ENCODE measurements at places on chromosomes 11 and 22.

- DNase-seq, result peak; percentile 51
These were observed 747 bp downstream of the NXF1 start for GRCh38 chr11:62804310-62805075.

DNA sequence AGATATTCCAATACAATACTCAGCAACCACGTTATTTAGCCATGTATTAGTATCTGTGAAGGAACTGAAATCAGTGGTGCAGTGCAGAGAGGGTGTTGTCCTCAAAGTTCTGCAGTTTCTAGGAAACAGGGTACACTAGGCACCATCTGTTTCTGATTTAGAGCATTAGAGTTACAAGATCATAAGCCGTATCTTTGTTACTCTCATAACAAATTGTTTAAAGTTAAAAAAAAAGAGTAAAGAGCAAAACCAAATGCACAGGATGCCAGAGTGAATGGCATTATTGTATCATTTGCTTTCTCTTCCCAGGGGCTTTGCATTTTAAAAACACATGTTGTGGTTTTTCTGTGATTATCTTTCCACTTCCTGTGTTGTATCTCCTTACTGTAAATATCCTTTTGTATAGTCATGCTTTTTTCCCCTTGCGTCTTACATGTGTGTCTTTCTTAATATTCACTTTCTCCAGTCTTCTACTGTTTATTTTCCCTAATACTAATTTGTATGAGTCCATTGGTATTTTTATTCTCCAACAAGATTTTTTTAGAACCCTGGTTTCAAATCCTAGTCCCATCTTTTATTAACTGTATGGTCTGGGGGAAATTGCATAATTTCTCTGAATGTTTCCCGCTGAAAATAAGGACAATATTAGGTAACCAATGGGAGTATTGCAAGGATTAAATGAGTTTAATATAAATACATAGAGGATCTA, 15.2 kb upstream of the NUP160 start:
- DNase-seq, result peak; percentile 78

DNA sequence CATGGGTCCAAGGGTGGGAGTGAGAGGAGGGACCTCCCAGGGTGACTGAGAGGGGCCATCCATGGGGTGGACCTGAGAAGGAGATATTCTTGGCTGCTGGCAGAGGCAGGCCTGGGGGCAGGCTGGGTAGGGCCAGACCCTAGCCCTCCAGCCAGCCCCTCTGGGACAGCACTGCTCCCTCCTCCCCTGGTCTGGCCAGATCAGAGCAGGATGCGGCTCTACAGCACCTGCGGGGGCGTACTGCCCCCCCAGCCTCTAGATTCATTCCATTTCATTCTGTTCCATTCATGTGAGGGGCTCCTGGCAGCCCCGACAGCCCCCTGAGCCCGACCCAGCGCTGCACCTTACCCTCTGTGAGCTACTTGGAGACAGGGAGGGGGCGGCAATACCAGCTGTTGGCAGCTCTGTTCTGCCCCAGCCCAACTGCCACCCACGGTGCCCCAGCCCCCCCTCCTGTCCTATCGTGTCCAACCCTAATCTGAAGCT, 34.3 kb upstream of the MYRF start:
- no peak for DNase-seq

DNA sequence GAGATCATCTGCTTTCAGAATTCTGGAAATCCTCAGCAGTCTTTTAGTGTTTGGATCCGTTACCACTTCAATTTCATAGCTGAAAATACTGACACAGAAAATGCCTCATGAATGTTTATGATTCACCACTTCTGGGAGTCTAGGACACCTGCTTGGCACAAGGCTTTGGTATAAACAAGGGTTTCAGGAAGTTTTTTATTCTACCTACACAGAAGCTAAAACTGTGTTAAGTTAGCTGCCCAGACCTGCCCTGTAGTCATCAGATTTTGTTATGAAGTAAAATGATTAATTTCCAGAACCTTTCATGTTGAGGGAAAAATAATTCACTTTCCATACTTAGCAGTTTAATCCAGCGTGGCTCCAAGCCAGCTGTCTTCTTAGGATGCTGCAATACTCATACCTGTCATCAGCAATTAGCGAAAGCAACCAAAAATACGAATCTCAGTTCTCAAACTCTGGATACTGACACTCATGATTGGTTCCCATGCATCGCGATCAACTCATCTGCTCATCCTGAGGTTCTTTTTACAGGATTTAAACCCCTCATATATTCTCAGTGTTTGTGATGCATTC, 458.5 kb upstream of the CCDC90B start:
- DNase-seq, result no peak

DNA sequence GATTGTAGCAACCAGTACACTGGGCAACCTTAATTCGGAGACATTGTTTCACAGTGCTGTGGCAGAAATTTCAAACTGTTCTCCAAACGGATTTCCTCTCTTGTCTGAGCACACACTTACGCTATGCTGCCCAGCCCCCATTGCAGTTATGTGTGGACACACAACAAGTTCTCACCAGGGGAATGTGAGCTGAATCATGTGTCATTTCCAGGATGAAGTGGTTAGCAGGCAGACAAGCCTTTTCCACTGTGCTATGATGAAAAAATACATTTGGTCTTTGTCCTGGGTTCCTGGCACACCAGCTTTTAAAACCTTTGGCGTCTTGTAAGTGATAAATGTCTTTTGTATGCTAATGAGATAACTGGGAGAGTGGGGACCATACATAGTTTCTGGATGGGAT, 46.9 kb upstream of the SYT9 start:
- peak; percentile 56 for DNase-seq

- no peak for DNase-seq
These were observed 19.8 kb upstream of the EHF start for GRCh38 chr11:34601085-34601444.

- peak; percentile 20 for DNase-seq
These were observed 700 bp downstream of the TTC17 start for GRCh38 chr11:43359422-43359818.

- no peak for DNase-seq
These were observed 63.8 kb upstream of the WNT7B start for GRCh38 chr22:46040471-46041465.

DNA sequence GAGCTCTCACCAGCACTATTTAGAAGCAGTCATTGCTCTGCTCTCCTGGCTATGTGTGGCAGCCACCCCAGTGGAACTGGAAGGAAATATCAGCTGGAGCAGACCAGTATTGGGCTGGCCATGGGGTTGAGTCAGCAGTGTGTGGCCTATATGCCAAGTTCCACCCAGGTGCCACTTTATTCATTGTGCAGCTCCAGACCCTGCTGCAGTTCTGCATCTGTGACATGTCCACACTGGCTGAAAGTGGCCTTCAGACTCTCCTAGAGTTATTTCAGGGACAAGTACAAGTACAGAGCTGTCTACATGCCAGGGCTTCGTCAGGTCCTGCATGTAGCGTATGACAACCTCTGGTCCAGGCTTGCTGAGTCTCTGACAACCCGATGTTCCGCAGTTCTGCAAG, 55.2 kb downstream of the CABIN1 start:
- no peak for DNase-seq

Measured in astrocyte of the spinal cord (primary cell).